ENCODE measurements at places on chromosomes 5 and 9. TPM values are rescaled to one million over a fixed set of nuclear protein-coding genes. Genes with fewer than 3 reads are reported as not detected.
A peak's percentile ranks its signal among the peaks of the same experiment; 100 is the strongest.

GRCh38 chr9:81182431-81182830 is 506.9 kb downstream of the TLE1 start:
- DNase-seq, result no peak

GRCh38 chr9:123445981-123446610 is 90.1 kb downstream of the CRB2 start:
- DNase-seq, result no peak

DNA sequence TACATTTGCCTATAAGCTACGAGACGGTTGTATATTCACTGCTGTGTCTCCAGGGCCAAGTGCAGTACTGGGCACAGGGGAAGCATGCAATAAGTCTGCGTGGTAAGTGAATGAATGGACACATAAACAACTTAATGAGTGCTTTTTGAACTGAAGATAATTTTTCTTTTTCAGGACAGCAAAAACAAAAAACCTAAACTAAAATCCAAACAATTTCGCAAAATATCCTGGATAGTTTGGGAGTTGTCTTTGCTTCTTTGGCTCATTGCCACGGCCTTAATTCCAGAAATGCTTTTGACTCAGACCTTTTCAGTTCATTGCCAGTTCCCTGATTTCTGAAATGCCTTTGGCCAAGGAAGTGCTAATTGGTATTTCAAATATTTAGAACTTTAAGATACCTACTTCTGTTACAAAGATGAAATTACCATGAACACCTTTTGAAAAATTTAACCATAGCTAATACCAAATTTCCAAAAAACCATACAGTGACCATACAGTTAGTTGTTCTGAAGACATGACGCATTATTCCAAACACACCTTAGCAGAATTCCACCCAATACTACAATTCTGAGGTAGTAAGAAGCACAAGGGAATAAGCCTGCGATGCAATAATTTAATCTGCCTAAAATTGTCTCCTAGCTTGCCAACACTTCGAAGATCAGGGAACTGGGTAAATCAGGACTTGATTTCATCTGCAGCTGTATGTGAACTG is 42.8 kb downstream of the TEK start:
- DNase-seq, result peak; percentile 12

LCN15 gene
- total RNA-seq, result not detected

- no peak for DNase-seq
Measured at GRCh38 chr5:25955337-25955736, 1083.0 kb downstream of the CDH9 start.

TAF11L12 gene
- not detected for total RNA-seq

GRCh38 chr5:9054322-9054721 is 491.6 kb downstream of the SEMA5A start:
- no peak for DNase-seq

GRCh38 chr5:15238006-15238405 is 262.0 kb upstream of the FBXL7 start:
- DNase-seq, result no peak

- no peak for DNase-seq
Measured at GRCh38 chr9:111851553-111851952, 45.1 kb upstream of the UGCG start.

DNA sequence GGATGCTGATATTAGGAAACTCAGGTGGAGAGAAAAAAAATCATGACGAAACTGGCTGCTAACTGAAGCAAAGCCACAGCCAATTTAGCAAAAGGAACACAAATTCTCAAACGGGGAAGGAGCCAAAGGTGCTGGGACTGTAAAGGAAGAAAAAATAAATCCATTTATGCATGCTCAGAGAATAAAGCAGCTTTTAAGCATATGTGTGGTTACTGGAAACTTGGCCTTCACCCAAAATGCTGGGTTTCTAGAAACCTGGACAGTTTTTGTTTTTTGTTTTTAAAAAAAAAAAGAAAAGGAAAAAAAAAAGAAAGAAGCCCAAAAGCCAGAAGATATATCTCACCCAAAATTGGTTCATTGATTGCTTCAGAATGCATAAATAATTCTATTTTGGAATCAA is 8.0 kb downstream of the WHRN start:
- no peak for DNase-seq

- DNase-seq, result peak; percentile 14
Measured at GRCh38 chr5:81825237-81825636, 74.3 kb upstream of the SSBP2 start.

- DNase-seq, result no peak
Measured at GRCh38 chr5:4924577-4924976, 215.6 kb upstream of the ADAMTS16 start.

RIOK2 gene
- total RNA-seq, result 10.6 TPM

- no peak for DNase-seq
Measured at GRCh38 chr5:105677291-105677690, 1993.4 kb downstream of the EFNA5 start.

CSF2 gene
- total RNA-seq, result 3.4 TPM

- no peak for DNase-seq
Measured at GRCh38 chr9:134863941-134864820, 16.4 kb upstream of the FCN2 start.

PHF2 gene
- 14.2 TPM for total RNA-seq

DNA sequence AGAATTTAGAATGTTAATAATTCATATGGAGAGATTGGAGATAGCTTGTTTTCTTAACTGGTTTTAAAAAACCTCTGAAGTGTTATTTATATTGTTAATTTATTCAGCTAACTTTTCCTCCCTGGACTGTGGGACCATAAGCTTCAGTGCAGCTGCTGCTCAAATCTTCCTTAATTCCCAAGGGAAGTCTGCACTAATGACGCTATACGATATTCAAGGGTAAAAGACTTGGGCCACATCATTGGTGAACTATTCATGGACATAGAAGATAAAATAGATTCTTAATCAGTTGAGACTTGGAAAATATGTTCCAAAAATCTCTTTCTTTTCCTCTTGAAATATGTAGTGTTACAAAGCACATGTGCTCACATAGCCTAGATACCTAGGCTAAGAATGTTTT is 31.1 kb upstream of the GAS1 start:
- DNase-seq, result no peak

- peak; percentile 21 for DNase-seq
Measured at GRCh38 chr9:108850293-108850897, 5.4 kb downstream of the ACTL7B start.

DNA sequence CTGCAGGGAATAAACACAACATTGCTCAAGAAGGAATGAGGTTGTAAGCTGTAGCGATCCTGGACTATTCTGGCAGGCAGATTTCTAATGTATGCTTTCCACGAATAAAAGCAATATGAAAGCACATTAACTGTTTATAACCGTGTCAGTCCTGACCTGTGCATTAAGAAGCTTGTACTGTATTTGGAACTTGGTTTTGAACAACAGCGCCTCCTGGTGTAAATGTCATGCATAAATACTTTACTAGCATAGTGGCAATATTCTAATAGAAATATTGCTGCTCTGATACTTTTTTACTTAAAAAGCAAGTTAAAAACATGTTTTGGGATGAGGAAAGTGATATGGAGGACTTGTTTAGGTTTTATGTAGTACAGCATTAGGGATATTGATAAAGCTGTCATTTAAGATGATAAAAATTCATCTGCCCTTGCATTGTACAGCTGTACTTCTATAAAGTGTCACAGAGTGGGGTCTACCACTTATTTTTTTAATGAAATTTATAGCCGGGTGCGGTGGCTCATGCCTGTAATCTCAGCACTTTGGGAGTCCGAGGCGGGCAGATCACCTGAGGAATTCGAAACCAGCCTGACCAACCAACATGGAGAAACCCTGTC is 70.7 kb upstream of the GNE start:
- DNase-seq, result peak; percentile 84

DNA sequence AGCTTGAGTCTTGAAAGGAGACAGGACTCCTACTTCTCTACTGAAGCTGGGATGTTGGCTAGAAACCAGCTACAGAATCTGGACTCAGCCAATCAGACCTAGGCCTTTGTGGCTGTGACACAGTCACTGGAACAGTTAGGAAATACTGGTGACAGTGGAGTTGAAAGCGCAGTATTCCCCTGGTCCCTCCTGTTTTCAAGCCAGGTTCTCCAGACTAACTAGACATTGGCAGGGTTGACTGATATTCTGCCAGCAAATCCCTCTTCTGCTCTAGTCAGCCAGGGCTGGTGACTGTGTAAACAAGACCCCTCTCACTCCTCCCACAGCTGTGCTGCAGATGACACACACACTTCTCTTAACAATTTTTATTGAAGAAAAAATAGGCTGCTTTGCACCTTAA is 8.7 kb downstream of the SHROOM1 start:
- no peak for DNase-seq

C9orf50 gene
- total RNA-seq, result not detected

GARIN3 gene
- total RNA-seq, result not detected

GRCh38 chr9:129143031-129143927 is 32.1 kb downstream of the PTPA start:
- peak; percentile 87 for DNase-seq

DNA sequence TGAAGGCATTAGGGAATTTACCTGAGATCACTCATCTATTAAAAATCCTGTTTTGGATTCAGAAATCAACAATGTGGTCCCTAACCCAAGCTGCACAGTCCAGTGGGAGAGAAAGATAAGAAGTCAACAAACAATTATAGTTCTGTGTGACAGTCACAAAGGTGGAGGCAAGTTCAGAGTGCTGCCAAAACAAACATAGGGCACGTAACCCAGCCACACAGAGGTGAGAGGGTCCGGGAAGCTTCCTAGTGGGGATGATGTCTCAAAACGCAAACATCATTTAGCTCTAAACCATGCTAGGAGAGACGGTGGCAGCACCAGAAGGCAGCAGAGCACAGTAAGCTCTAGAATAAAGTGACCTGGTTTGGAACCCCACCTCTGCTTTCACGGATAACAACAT is 158.9 kb downstream of the MAPKAP1 start:
- DNase-seq, result no peak

SNX2 gene
- 22.0 TPM for total RNA-seq

DNA sequence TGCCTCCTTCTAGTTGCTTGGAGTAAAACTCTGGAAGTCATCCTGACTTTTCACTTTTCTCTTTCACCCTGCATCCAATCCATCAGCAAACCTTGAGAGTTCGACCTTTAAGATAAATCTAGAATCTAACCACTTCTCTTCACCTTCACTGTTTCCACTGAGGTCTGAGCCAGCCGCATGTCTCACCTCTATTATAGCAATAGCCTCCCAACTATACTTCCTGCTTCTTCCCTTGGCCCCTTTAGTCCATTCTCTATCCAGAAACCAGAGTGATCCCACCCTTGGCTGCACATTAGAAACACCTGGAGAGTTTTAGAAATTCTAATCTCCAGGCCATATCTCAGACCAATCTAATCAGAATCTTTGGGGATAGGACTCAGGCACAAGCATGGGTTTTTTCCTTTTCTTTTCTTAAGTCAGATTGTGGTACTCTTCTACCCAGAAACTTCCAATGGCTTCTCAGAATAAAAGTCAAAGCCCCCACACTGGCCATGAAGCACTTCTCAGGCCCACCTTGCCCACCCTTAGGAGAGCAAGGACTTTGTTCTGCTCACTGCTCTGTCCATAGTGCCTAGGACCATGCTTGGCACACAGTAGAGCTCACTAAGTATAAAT is 33.1 kb downstream of the MFAP3 start:
- DNase-seq, result no peak

DNA sequence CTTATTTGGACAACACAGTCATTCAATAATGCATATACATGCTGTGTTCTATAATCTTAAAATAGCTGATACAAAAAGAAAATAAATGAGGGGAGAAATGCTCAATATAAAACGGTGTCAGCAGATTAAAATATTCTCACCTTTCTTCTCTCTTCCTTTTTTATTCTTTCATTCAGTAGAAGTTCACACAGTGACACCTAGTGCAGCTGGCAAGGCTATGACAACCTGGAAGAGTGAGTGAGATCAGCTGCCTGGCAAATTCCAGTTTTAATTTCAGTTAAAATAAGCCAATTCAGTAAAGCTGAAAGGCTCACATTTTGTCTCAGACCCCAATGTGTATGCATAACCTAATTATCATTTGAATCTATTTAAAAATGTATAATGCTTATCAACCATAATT is 150.3 kb downstream of the RASEF start:
- peak; percentile 5 for DNase-seq

DNA sequence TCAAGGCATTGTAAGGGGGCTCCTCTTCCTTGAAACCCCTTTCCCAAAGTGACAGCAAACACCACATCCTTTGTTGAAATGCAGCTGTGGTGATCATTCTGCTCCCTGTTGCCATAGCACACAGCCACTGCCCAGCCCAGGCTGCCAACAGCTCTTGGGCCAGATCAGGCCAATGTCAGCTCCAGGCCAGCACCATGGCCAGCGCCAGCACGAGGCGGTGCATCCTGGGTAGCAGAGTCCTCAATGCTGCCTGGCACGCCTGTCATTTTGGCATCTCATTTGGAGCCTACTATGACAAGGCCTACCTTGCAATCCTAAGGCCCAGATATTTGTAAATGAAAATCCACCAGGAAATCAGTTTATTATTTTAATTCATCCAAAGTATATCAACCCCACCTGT is 390.6 kb downstream of the DNAH5 start:
- DNase-seq, result peak; percentile 48

TXNDC8 gene
- total RNA-seq, result not detected

DNA sequence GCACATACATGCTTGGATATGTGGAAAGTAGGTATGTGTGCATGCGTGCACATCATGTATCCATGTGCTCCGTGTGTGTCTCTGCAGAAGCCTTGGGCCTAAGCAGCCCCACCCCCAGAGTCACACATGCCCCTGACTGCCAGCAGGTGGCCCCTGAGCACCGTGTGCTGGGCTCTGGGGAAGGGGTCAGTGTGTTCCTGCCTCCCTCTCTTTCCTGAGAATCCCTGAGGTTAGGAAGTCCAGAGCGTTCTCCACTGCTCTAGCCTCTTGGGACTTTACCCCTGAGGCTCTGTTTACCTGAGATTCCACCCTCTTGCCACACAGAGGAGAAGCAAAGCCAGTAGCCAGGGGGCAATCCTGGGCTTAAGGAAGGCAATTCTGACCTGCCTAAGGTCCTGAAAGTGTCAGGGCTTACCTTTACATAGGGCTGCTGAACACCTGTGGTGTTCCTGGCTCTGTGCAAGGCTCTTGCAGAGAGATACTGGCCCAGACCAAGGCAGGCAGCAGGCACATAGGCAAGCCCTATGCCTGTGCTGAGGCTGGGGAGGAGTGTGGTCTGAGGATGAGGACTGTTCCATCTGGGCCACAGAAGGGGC is 207.3 kb downstream of the TMEM38B start:
- DNase-seq, result peak; percentile 43

- DNase-seq, result no peak
Measured at GRCh38 chr5:158691631-158692255, 408.0 kb downstream of the EBF1 start.

GRCh38 chr9:104092192-104092591 is 1.9 kb upstream of the SMC2 start:
- no peak for DNase-seq

DNA sequence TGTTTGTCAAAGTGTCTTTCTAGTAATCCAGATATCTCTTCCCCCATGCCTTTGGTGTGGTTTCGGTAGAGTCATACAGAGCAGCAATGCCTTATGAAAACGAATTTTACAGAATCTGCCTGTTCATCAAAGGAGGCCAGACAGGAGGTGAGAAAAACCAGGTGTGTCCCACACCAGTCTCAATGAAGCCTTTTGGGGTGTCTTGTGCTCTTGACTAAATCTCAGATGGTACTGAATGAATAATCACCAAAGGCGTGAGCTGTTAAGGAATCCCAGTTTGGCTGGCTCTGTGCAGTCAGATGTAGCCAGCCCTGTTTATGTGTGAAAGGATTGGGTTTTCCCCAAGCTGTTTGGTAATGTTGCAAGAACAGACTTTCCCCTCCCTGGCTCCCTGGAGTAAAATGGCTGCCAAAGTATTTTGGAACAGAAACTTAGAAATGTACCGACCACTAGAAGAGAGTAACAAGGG is 70.8 kb upstream of the CDKN2B start:
- DNase-seq, result no peak

INSL4 gene
- total RNA-seq, result 0.20 TPM

GRCh38 chr9:125444166-125444565 is 182.5 kb downstream of the GAPVD1 start:
- no peak for DNase-seq
